Lower leg skin (tissue), 4 donors: ENCODE measurements at places on chromosomes 2 and 18.
A peak's percentile ranks its signal among the peaks of the same experiment; 100 is the strongest.

GRCh38 chr18:79720359-79720733 lies 40.7 kb downstream of the CTDP1 start:
- no peak for DNase-seq

- no peak for DNase-seq
These were observed 31.6 kb downstream of the THNSL2 start for GRCh38 chr2:88201811-88202169.

DNA sequence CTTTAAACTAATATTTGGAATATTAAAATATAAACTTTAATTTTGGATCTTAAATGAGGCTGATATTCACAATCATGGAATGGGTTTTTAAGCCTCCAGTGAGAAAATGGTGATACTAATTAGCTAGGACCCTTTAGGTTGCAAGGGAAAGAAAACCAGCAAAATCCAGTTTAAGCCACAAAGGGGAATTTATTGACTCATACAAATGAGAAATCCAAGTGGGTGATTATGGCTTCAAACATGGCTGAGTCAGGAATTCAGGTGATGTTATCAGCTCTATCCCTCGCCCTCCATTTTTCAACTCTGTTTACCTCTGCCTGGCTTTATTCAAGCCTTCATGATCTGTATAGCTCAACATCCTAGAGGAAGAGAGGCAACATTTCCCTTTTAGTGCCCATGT lies 75.3 kb upstream of the DLX2 start:
- DNase-seq = no peak

GRCh38 chr18:79379251-79379905 lies 16.4 kb upstream of the NFATC1 start:
- no peak for DNase-seq

- DNase-seq = no peak
These were observed 407.6 kb upstream of the SPHKAP start for GRCh38 chr2:228589115-228589514.

- DNase-seq = peak; percentile 72
These were observed at the start of gene NGEF for GRCh38 chr2:233013027-233013461. Gene NGEF, minus strand, starts transcription at chr2:233013256. Its CDS starts 38,366 bp downstream, at chr2:232974890.

DNA sequence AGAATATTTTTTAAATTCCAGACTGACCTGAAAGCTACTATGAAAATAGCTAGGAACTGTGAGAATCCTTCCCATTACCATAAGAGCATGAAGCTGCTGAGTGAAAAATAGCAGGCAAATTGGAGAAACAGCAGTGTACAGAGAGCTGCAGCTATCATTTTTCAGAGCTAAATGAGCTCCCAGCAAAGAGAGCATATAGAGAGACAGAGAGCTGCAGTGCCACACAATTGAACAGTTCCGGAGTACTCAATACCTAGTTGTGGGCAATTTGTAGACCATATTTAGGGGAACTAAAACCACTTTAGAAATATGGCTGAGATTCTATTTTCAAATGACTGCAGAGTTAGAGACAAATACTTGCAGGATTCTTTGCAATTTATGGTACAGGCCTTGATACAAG lies 645.3 kb downstream of the STK39 start:
- DNase-seq = no peak

- DNase-seq = no peak
These were observed 135.4 kb downstream of the HAUS1 start for GRCh38 chr18:46239549-46239948.

GRCh38 chr2:52253416-52253980 lies 1221.6 kb upstream of the NRXN1 start:
- DNase-seq = no peak

GRCh38 chr2:240529344-240529999 lies 28.3 kb downstream of the ANKMY1 start:
- DNase-seq = peak; percentile 70

- no peak for DNase-seq
These were observed 32.5 kb upstream of the SGPP2 start for GRCh38 chr2:222391743-222392285.

DNA sequence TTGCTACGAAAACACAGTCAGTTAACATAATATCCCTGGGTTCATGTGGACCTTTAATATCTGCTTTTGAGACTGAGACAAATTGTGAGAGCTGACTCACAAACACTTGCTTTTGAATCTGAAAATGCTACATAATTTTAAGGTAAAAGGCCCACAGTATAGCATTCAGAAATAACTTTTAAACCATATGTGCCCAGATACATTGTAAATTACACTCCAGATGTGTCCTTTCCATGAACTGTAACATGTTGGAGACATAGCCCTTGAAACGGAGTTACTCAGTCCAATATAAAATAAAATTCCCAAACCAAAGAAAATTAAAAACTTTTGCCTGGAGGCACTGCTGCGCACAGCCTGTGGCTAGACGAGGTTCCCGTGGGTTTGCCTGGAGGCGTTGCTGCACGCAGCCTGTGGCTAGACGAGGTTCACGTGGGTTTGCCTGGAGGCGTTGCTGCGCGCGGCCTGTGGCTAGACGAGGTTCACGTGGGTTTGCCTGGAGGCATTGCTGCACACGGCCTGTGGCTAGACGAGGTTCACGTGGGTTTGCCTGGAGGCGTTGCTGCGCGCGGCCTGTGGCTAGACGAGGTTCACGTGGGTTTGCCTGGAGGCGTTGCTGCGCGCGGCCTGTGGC lies 131.9 kb upstream of the ALKAL2 start:
- DNase-seq = no peak

GRCh38 chr2:37523814-37524362 lies 147.6 kb downstream of the CDC42EP3 start:
- DNase-seq = no peak

- peak; percentile 71 for DNase-seq
These were observed 300.8 kb downstream of the NDUFA10 start for GRCh38 chr2:239724194-239724849.

GRCh38 chr2:203997481-203997880 lies 60.9 kb downstream of the ICOS start:
- no peak for DNase-seq

GRCh38 chr2:176246331-176246730 lies 22.9 kb upstream of the MTX2 start:
- no peak for DNase-seq

DNA sequence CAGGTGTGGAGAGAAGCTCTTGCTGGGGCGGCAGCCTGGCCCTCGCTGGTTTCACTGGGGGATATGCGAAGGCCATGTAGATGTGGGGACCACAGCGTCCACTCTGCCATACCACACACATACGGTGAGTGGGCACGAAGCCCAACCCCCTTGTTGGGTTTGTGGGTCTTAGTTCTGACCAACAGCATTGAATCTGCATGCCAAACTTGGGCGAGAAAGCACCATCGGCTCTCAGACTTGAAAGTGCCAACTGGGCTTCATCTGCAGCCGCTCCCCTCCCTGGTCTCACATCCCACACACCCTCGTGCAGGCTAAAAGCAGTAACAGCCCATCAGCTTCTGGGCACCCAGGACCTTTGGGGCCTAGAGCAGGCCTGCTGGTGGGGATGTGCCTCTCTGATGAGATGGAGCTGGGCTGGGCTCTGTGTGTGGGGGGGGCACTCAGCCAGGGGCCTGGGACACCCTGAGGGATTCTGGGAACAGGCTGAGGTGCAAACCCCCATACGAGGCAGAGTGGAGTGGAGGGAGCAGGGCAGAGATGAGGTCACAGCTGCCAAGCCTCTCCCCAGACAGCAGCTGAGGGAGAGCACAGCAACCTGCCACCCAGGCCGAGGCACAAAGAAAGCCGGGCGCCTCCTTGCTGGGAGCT lies 264.4 kb downstream of the TWIST2 start:
- no peak for DNase-seq

GRCh38 chr18:79790996-79791972 lies 6.5 kb upstream of the KCNG2 start:
- peak; percentile 45 for DNase-seq

- no peak for DNase-seq
These were observed 8.0 kb upstream of the ANO7 start for GRCh38 chr2:241180495-241180894.

GRCh38 chr2:174442546-174443510 lies 44.0 kb downstream of the GPR155 start:
- no peak for DNase-seq

- DNase-seq = no peak
These were observed 89.6 kb downstream of the MCFD2 start for GRCh38 chr2:46825939-46826568.

DNA sequence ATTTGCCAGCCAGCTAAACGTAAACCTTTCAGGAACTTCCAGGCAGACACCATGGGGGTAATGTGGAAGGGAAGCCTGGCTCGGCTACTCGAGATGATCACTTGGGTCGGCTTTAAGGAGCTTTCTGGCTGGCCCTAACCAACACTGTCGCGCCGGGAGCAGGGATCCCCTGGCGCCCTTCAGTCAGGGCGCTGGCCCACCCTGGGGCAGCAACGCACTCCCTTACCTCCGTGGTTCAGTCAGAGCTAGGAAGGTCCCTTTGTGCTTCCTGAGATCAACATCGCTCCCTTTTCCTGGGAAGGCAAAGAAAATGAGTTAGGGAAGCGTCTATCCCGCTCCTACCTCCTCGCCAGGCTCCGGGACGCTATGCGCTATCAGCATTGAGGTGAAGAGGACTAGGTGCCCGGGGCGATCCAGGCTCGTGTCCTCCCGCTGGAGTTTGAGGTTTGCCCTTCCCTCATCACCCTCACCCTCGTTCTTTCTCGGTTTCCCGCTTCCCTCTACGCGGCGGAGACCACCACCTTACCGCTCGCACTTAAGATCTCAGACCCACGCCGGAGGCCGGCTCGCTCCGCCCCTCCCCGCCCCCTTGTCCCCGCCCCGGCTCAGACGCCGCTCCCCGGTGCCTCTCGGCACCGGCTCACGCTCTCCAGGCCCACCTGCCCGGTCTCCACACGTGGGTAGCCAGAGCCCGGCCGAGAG lies 449 bp upstream of the ATRAID start:
- peak; percentile 89 for DNase-seq

- DNase-seq = no peak
These were observed 489.2 kb downstream of the SATB2 start for GRCh38 chr2:198968545-198968944.

- no peak for DNase-seq
These were observed 191.7 kb upstream of the NDUFV2 start for GRCh38 chr18:8910843-8911242.

DNA sequence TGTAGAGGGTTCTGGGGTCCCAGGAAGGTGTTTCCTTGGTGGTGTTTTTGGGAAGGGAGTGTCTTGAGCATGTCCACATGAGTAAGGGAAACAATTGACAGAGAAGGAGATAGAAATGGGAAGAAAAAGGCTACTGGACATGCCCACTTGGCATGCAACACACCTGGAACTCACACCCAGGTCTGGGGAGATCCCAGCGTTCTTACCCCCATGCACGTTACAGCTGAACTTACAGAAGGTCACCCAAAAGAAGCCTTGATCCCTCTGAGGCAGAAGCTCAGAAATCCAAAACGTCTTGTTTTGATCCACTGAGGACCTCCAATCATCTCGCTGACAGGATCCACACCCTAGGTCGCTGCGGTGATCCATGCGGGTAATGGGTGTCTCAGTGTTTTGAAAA lies 142.0 kb downstream of the ZNF516 start:
- no peak for DNase-seq

GRCh38 chr2:74915743-74916142 lies 42.7 kb upstream of the POLE4 start:
- DNase-seq = no peak

- DNase-seq = no peak
These were observed 4.7 kb upstream of the SLC20A1 start for GRCh38 chr2:112640800-112641675.

DNA sequence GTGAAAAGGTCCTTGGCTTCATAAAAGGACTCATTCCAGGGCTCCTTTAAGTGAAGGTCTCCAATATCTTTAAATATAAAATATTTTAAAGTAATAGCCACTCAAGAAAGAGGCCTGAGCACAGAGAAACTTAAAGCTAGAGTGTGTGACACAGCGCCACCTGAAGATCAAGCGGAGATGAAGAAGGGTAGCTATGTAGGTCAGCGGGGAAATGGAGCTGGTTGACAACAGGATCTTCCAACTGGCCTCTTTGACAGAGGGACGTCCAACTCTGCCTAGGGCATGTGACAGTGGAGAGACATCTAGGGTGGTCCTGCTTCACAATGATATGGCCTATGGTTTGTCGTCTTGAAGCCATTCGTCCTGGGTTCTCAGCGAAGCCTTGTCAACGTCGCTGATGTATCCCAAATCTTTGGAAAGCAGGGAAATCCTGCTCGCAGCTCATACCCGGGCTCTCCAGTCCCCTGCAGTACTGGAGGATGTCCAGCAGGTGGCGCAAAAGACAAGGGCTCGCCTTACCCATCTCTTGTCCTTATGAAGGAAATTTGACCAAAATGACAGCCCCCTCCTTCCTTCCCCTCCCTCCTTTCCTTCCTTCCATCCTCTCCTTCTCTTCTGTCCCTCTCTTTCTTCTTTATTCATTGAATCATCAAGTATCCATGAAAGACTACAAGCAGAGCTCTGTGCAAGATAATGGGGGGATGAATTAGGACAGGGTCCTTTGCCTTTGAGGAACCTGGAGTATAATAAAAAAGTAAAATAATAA lies 59.6 kb downstream of the LONRF2 start:
- no peak for DNase-seq
